ENCODE measurements at places on chromosomes 12 and 14.

DNA sequence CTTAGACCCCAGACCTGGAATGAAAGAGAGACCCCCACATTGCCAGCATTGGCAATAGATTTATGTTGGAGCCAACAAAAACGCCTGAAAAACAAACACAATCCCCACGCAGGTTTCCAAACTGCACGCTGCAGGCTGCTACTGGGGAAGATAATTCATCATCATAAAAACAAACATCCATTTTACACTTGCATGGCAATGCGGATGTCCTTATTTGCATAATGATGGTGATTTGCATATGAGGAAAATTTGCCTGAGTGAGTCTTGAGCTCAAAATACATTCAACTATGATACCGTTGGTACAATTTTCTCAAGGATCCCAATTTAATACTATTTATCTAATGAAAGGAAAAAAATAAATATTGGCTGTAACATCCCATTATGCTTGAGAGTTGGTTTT, 33.6 kb upstream of the TMEM132D start:
- no peak for DNase-seq

GRCh38 chr14:50475460-50475859, 56.9 kb downstream of the MAP4K5 start:
- DNase-seq: no peak

DNA sequence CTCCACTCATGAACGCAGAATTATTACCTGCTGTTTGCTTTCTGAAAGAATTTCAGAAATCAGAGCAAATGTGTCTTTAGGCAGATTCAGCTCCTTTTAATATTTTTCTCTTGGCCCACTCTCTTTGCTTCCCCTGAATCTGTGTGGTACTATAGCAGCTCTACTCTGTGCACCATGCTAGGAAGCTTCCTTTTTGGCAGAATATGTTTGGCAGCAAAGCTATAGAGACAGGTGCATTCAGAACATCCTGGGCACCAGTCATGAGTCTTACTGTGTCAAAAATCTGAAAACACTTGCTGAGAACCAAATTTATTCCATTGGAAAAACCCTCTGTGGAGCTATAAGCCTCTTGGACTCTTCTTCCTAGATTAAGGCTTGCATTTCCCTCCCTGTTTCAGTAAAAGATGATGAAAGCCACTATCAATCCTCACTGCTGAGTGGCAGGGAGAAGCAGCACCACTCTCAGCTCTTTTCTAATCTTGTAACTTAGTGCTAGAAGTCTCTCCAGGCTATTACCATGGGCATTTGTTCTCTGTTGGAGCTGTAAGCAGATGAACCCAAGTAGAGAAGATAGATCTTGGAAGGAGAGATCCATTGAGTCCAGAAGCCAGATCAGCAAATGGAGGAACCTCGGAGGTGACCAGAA, 18.2 kb downstream of the CIPC start:
- no peak for DNase-seq

- no peak for DNase-seq
Measured at GRCh38 chr14:56280843-56281242, 162.6 kb downstream of the PELI2 start.

GRCh38 chr14:80764496-80764895, 177.0 kb downstream of the CEP128 start:
- DNase-seq: no peak

GRCh38 chr12:88029093-88029665, at the start of gene C12orf50:
TSS of gene C12orf50 (minus strand) at chr12:88029401. CDS start at chr12:88026962, 2,439 bp downstream.
- DNase-seq: no peak

DNA sequence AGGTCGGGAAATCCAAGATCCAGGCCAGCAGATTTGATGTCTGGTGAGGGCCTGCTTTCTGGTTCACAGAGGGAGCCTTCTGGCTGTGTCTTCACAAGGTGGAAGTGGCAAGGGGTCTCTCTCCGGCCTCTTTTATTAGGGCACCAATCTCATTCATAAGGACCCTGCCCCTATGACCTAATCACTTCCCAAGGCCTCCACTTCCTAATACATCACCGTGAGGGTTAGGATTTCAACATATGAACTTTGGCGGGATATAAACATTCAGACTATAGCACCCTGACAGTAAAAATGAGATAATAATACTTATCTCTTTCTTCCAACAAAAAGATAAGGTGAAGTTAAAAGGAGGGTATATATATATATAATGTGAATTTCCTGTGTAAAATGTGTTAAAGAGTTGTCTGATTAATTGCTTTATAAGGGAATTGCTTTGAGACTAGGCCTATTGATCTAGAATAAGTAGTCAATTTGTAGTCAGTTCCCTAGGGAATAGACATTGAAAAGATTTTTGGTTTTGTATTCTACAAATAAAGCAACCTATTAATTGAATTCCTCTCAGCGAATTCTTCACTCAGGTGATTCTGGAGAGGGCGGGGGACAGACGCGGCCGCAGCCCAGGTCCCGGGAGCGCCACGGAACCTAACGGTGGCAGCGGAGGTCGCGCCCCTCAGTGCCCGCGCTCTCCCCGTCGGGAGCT, 516 bp upstream of the LGALS3 start:
- no peak for DNase-seq

DNA sequence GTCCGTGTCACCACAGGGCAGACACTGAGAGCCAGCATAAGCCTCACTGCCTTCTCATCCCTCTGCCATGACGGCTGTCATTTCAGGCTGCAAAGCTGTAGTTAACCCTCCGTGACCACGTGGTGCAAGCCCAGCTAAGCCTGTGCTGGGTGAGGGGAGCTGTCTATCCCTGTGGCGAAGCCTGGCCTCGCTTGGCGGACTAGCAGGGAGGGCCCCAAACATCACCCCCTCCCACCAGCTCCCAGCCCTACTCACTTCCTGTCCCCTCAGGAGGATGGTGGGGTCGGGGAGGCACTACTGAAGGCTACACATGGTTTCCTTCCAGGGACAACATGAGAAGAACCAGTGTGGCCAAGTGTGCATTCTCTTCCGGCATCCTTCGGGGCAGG, 88.2 kb downstream of the CHGA start:
- DNase-seq: no peak

- no peak for DNase-seq
Measured at GRCh38 chr12:78275886-78276285, 445.2 kb downstream of the NAV3 start.

GRCh38 chr12:109818253-109818652, 14.9 kb downstream of the TRPV4 start:
- DNase-seq: no peak

Measured in stromal cell of bone marrow (primary cell).